ENCODE measurements at places on chromosomes 3 and 15. TPM values are rescaled to one million over a fixed set of nuclear protein-coding genes. Genes with fewer than 3 reads are reported as not detected.

NR1I2 gene
- 0.35 TPM for total RNA-seq

GP9 gene
- not detected for total RNA-seq

ECE2 gene
- total RNA-seq: not detected

EXD1 gene
- not detected for total RNA-seq

CCDC12 gene
- total RNA-seq: 65.9 TPM

IL12A gene
- total RNA-seq: 0.63 TPM
